MCF 10A (cell line): ENCODE measurements at places on chromosomes 7 and 10. TPM values are rescaled to one million over a fixed set of nuclear protein-coding genes. Genes with fewer than 3 reads are reported as not detected.

The CUBN gene
- 1.2 and 1.3 TPM in 2 replicates for total RNA-seq

The CYP2C8 gene
- not detected in 2 replicates for total RNA-seq

The GNG11 gene
- 3.9 and 4.6 TPM in 2 replicates for total RNA-seq

The LIPN gene
- total RNA-seq = not detected in 2 replicates

The AGK gene
- 35.4 and 41.4 TPM in 2 replicates for total RNA-seq

GRCh38 chr7:113071465-113071864 lies 15.2 kb downstream of the GPR85 start:
- H3K4me3 ChIP-seq = no peak overlapping the region
- H3K27ac ChIP-seq = no peak overlapping the region
- H3K27me3 ChIP-seq = no peaks in the 10 kb centered on the region
- no peaks in the 10 kb centered on the region for H3K4me1 ChIP-seq
- peak; percentile 41 for DNase-seq

DNA sequence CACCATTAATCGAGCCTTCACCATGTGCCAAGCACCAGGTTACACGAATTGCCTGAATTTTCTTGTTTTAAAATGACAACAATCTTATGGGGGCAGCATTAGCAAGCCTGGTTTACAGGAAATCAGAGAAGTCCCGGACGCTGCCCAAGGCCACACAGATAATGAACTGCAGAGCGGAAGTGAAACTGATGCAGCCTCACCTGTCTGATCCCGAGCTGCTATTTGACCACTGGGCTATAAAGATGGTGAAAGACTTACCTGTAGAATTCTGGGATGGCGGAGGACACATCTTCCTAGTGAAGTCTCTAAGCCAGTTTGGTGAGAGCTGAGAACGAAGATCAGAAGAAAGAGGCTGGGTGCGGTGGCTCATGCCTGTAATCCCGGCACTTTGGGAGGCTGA lies 21.7 kb upstream of the GALNTL5 start:
- H3K27me3 ChIP-seq = peaks cover 21% of the 10 kb centered on the region
- no peak overlapping the region for H3K4me3 ChIP-seq
- no peaks in the 10 kb centered on the region for H3K36me3 ChIP-seq
